ENCODE measurements at places on chromosomes 2 and 18.

DNA sequence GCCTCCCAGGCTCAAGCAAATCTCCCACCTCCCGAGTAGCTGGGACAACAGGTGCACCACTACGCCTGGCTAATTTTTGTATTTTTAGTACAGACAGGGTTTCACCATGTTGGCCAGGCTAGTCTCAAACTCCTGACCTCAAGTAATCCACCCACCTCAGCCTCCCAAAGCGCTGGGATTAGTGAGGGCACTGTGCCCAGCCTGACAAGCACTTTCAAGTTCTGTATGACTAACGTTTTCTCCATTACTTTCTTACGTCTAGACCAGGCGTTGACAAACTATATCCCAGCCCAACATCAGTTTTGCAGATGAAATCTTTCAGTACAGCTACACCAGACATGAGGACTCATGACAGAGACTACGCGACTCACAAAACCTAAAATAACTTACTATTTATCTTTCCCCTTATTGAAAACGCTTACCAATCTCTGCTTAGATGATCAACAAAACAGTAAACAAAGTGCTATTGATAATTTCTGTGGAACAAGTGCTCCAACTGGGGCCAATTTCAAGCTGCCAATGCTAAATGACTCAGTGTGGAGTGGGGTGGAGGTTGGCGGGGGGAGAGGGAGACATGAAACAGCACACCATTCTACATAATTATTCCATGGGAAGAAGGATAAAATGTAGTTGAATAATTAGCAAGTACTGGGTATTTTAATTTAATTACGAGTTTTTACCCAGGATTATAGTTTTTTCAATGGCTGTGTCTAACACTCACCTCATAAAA lies 59.1 kb downstream of the SAP130 start:
- no peak for DNase-seq

GRCh38 chr2:104818264-104818663 lies 35.7 kb upstream of the POU3F3 start:
- DNase-seq = no peak

DNA sequence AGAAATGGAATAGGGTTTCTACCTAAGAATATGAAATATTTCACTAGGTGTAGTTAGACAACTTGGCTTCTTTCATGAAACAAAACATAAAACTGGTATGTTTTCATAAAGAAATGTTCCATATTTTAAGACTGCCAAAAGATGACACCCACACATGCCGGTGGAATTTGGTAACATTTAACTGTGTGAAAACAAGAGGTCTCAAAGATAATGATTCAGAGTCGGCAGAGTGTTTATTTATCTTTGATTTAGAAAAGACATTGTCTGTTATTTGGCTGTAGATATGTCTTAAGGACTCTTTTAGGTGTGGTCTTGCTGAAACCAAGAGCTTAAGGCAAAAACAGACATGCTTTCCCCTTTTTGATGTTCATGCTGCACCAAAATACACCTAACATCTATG lies 63.5 kb upstream of the FN1 start:
- DNase-seq = no peak

- no peak for DNase-seq
Observed at GRCh38 chr18:474416-474815, 26.1 kb downstream of the COLEC12 start.

- DNase-seq = no peak
Observed at GRCh38 chr18:59633961-59634485, 63.2 kb downstream of the CCBE1 start.

DNA sequence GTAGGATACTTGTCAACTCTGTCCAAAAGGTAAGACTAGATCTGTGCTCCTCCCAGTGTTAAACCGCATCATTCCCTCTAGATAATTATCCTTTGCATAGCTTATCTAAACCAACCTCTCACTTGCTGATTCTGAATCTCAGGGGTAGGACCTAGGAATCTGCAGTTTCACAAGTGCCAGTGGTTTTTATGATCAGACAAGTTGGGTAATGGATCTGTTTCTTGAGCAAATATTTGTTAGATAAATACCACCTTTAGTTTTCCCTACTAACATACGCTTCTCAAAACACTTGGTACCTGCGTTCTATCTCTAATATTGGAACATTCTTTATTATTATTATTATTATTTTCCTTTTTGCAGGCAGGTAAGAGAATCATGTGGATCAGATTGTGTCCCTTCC lies 439.9 kb downstream of the PTPRM start:
- no peak for DNase-seq

DNA sequence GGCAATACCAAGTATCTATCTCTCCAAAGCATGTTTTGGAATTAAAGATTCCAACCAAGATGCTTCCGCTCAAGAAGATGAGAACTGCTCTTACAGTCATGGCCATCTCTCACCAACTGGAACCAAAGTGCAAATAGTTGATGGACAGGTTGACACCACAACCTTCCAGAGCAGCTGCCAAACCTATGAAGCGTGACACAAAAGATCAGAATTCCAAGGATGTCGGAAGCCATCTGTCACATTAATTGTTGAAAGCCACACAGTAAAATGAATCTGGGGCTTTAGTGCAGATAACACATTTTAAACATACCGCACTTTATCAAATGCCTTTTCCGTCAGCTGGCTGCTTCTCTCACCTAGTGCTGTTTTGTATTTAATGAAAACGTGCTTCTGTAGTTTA lies 195.7 kb downstream of the CDH20 start:
- no peak for DNase-seq

DNA sequence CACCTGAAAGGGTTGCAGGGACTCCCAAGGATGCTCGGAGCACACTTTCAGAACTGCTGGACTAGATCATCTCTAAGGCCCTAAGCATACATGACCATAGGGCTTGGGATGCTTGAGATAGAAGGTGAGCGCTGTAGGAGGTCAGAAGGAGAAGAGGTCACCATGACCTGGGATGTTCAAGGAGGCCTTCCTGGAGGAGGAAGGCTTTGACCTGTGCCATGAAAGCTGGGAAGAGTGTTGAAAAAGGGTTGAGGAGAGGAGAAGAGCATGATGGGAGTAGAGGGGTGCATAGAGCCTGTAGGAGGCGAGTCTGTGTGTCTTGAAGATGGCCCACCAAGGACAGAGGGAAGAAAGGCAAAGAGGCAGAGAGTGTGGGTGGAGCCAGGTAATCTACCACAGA lies 222.4 kb downstream of the LOXHD1 start:
- DNase-seq = no peak

DNA sequence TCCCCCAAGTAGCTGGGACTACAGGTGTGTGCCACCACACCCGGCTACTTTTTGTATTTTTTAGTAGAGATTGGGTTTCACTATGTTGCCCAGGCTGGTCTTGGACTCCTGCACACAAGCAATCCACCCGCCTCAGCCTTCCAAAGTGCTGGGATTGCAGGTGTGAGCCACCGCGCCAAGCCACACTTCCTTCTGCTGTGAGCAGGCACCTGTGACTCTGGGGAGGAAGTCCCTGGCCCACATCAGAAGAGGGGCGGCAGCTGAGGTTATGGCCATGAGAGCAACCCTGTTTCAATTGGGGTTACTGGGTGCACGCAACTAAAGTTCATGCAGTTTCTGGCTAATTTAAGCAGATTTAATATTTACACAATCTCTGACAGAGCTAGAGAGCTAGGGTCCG lies 91.0 kb downstream of the PLB1 start:
- no peak for DNase-seq

DNA sequence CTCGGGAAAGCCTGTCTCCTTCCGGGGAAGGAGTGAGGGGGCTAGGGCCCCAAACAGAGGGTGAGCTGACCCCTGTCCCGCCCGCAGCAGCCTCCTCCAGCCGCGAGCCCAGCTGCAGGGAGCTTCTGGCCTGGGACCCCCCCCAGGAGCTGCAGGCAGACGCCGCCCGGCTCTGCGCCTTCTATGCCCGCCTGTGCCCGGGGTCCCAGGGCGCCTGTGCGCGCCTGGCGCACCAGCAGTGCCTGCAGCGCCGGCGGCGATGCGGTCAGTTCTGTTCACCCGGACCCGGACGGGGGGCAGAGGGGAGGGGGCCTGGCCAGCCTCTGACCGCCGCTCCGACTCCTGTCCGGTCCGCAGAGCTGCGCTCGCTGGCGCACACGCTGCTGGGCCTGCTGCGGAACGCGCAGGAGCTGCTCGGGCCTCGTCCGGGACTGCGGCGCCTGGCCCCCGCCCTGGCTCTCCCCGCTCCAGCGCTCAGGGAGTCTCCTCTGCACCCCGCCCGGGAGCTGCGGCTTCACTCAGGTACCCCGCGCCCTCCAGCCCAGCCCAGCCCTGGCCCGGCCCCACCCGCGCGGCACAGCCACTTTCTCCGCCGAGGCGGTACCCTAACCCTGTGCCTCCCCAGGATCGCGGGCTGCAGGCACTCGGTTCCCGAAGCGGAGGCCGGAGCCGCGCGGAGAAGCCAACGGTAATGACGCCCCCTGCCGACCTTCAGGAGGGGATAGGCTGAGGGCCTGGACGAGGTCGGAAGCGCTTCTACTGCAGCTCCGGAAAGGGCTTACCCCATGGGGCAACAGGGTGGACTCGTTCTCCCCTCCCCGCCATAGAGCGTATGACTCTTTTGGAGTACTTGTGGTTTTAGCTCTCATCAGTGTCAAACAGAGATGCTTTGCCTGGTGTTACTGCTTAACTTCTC lies 2.0 kb upstream of the CHRND start:
- DNase-seq = no peak

DNA sequence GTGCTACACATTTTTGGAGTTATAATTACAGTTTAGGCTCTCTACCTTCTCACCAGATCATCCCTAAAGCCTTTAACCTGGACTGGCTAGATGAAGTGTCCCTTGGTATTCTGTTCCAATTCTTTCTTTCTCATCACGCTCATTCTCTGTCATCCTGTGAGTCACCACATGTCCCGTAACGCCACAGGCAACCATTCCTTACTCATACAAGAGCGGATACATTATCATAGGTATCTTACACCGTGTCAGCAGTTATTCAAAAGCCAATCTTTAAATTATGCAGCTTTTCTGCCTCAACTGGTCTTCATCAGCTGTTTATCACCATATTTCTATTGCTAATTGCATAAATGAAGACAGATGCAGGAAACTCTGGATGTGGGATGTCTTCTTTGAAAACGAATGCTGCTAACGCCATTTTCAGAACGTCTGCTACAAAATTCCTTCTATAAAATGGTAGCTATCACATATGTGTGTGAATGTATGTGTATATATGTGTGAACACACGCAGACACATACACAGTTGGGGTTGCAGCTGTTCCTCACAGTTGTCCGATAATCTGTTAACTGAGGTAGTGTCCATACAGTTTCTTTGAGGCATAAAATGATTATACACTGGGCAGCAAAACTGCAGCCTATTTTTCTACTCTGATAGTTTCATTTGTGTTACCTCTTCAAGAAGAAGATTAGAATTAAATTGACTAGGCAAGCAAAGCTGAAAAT lies 47.9 kb downstream of the EML6 start:
- DNase-seq = no peak

- DNase-seq = no peak
Observed at GRCh38 chr2:138084206-138084605, 119.9 kb downstream of the HNMT start.

DNA sequence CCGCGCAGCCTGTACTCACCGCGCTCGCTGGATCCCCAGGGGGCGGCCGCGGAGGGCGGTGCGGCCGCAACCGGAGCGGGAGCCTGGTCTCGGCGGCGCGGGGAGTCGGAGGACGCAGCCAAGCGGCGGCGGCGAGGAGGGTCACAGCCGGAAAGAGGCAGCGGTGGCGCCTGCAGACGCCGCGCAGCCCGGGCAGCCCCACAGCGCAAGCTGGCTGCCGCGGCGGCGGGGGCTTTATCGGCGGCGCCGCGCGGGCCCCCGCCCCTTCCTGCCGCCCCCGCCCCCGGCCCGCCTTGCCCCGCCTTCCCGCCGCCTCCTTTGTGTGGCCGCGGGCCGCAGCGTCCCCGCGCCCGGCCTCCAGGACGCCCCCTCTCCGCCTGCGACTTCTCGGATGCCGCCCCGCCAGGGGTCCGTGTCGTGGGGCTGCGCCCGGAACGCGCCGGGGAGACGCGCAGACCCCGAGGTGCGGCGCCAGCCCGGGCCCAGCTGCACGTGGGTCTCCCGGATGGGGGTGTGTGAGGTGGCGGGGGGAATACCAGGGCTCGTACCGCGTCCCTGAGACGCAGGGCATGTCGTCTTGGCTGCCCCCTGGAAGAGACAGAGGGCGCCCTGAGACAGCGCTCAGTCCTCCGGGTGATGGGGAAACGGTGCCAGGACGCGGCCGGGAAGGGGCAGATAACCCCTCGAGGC lies at the start of gene SERPINE2:
SERPINE2 (minus strand) TSS at position 207 of the 690 bp plus-strand sequence. CDS start 37,386 bp downstream, outside the sequence.
- peak; percentile 14 for DNase-seq

DNA sequence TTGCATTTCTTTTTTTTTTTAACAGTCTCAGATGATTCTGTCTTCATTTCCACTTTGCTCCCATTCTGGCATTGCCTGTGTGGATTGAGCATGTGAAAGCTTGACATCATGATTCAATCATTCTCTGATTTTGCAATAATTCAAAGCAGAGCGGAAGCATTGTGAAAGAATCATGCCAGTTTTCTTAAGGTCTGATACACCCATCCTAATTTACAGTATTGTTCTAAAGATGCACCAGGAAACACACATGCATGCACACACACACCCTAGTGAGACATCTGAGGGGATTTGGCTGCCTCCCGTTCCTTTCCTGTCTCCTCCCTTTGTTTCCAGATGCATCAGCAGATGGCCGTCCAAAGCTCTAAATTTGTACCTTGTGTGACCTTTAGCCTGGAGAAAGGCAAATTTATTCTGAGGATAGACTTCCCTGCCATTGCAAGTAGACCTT lies 97.3 kb downstream of the FMNL2 start:
- no peak for DNase-seq

DNA sequence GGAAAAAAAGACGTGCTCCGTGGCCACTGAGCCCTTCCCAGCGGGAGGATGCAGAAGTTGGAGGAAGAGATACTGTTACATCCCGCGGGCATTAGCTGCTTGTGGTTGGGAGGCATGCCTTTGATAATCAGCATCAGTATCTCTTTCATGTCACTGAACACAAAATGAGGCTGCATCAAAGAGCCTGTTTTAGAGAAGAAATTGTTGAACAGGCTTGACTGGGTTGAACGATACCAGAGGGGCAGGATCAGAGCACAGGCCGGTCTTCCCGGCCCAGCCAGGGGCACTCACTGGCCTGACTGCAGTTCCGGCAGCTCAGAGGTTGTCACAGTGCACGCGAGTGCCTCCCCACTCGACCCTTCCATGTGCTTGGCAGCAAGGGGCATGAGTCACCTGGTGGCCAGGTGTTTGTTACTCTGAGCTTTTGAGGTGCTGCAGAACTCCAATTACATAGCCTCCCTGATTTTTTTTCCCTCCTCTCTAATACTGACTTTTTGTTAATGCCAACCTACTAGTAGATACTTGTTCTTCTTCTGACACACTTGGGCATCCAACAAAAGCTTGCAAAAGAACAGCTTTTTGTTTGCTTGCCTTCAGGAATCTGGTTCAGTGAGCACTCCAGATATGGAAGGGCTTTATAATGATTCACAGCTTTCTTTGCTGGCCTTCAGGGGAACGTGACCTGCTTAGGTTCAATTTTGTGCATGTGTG lies 121.6 kb downstream of the VAPA start:
- DNase-seq = no peak

DNA sequence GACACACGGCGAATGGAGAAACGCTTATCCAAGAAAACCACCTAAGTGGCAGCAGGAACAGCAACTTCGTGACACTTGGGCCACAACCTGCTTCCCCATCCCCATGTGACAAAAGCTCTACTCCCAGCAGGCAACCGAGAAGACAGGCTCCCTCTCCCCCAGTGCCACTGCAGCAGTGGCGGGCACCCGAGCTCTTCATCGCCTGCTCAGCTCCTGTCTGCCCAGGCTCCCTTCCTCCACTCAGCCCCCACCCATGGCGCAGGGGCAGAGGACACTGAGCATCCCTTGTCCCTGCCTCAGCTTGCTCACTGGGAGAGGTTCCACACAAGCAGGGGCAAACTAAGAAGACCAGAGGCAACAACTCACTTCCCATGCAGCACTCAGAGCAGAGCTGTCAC lies 22.9 kb downstream of the SLC66A2 start:
- DNase-seq = no peak

All from stimulated activated CD8-positive, alpha-beta memory T cell treated with anti-CD3 and anti-CD28 coated beads, Interleukin-7, amount 100 ng/mL, for 4 hours (primary cell).